ENCODE measurements at places on chromosomes 6 and 20.

GRCh38 chr6:142874676-142875075, 70.3 kb downstream of the HIVEP2 start:
- peak; percentile 36 for ATAC-seq

- ATAC-seq: no peak
Observed at GRCh38 chr6:39037082-39037508, 11.5 kb upstream of the GLP1R start.

GRCh38 chr6:14280766-14281293, 163.3 kb downstream of the CD83 start:
- no peak for ATAC-seq

- ATAC-seq: peak; percentile 79
Observed at GRCh38 chr6:42960243-42961019, at the start of gene GNMT. Gene GNMT, plus strand, starts transcription at chr6:42960754. Its CDS starts 14 bp downstream, at chr6:42960768.

DNA sequence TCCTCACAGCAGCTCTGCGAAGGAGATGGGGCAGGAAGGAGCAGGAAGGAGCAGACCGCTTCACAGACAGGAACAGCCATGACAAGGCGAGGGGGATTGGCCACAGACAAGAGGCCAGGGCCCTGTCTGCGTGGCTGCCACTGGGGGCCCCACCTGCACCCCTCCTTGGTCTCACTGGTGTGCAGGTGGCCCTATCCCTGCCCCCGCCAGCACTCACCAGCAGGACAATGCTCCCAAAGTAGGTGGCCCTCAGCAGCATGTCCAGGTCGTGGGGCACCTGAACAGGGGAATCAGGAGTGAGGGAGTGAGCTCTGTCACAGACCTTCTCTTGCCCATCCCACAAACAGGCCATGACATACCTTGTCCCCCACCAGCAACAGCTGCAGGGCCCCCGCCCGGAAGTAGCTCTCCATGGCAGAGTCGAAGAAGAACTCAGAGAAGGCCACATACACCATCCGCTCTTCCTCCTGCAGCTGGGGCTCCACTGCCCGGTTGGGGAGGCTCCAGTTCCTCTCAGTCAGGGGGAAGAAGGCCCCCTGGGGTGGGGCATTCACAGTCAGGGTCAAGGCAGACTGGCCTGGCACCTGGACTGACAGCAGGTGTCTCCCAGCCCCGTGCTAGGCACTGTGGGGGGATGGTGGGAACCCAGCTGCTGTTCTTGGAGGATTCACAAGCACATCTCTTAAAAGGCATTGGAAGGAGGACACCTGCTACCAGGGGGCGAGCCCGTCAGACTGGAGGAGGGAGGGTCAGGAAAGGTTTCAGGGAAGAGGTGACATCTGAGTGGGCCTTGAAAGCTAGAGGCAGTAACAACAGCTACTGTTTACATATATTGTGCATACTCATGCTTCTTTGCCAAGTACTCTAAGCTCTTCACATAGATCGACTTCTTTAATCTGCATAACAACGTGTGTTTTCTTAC, 7.1 kb downstream of the PLTP start:
- ATAC-seq: no peak

DNA sequence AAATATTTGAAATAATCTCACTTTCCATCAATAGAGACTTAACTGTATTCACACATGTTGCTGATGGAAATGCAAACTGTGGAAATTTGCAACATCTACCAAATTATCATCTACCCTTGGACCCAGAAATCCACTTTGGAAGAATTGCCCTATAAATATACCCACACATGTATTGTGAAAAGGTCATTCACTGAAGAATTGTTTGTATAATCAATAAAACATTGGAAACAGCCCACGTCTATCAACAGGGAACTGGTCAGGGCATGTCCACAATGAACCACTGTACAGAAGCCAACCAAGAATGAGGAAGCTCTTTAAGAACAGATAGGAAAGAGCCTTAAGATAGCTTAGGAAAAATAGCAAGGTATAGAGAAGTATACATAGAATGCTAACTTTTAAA, 36.2 kb downstream of the PXDC1 start:
- no peak for ATAC-seq

DNA sequence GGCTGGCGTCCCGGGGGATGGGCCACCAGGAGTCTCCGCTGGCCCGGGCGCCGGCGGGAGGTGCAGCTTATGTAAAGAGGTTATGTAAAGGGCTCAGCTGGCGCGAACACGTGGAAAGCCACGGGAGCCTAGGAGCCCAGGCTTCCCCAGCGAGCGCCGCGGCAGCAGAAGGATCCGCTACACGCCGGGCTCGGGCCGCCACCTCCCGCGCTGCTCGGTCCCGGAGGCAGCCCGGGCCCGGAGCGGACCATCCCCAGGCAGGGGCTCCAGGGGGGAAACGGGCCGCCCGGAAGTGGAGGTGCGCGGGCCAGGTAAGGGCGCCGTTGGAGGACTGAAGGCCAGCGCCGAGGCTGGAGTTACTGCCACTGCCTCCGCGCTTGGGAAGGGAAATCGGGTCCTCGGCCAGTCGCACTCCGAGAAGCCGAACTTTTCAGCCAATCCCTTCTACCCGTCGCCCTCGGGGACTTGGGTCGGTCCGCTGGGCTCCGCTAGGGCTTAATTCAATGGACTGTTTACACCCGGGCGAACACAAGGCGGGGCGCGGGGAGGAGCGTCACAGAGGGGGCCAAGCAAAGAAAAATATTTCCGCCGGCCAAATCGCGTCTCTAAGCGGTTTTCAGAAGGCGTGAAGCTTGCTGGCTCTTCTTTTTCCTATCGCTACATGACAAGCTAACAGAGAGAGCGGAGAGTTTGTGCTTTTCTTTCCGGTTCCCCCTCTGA, 398 bp downstream of the STK35 start:
- ATAC-seq: peak; percentile 80

DNA sequence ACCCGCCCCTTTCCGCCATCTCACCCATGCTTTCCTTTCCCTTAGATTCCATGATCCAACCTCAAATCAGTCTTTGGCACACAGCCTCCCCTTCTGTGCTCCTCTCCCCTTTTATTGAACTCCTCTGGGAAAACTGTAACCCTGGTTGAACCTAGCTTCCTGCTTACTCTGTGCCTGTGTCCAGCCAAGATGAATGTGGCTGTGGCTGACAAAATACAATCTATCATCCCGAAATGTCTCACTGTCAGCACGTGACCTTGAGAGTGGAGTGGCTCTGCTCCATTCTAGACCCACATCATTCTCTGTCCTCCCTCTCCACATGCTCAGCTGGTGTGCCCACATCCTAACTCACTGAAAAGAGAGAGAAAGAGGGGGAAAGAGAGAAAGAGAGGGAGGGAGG, 11.0 kb downstream of the NCR2 start:
- ATAC-seq: no peak

DNA sequence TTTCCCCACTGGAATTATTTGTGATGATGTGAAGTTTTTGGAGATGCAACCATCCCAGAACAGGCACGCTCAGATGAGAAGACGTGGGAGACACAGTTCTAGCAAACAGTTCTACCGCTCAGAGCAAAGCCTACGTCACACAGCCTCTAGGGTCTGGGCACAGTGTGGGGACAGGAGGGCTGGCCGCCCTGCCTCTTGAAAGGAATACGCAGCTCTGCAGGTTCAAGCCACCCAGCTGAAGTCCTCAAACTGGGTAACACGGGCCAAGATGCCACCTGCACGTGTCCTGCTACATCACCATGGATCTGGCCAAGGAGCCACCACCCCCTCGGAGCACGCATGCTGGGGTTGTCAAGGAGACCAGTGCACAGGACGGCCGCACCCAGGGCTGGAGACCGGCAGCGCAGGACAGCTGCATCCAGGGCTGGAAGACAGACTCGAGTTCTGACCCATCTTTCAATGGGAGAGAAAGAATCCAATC, 75.0 kb downstream of the NOL4L start:
- peak; percentile 4 for ATAC-seq

DNA sequence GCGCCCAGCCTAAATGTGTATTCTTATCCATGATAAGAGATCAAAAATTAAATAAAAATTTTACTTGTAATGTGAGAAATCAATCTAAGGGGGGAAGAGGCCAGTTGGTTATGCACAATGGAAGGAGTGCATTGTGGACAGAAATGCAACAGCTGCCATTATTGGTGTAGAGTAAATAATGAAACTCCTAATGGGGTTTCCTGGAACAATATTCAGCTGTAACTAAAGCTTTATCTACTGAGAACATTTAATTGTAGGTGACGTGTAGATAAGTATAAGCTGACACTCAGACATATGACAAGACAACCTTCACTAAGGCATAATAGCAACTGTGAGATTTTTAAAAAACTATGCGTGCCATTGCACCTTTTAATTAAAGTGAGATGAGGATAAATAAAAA, 71.4 kb downstream of the CEP57L1 start:
- ATAC-seq: no peak

DNA sequence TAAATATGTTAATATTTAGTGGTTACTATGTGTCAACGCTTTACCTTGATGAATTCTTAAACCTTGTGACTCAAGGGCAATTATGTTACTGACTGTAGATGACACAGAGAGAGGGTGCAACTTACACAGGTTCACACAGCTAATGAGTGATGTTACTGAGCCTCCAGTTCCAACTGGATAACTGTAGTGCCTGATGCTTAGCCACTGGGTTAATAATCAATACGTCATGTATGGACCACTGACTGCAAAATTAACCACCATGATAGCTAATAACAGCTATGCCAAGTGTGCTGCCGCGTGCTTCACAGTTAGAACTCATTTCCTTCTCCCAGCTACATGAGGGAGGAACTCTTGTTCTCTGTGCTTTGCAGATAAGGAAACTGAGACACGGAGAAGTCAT, 45.4 kb downstream of the SIRPA start:
- ATAC-seq: no peak

- ATAC-seq: no peak
Observed at GRCh38 chr6:30760549-30760948, 16.2 kb upstream of the IER3 start.

GRCh38 chr6:44233567-44234100, 10.2 kb downstream of the SLC29A1 start:
- ATAC-seq: no peak

- no peak for ATAC-seq
Observed at GRCh38 chr6:149306967-149307366, 10.5 kb upstream of the TAB2 start.

DNA sequence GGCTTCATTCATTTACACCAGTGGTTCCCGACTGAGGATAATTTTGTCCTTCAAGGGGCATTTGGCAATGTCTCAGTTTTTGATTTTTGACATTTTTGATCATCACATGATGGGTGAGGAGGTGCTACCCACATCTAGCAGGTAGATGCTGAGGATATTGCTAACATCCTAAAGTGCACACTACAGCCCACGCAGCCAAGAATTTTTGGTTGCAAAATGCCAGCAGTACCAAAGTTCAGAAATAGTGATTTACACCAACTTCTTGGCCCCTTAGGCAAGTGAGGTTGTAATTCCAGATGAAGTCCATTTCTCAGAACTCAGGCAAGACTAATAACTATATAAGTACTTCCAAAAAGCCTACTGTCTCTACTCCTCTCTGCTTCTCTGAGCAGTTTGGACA, 80.1 kb upstream of the TSHZ2 start:
- ATAC-seq: no peak

DNA sequence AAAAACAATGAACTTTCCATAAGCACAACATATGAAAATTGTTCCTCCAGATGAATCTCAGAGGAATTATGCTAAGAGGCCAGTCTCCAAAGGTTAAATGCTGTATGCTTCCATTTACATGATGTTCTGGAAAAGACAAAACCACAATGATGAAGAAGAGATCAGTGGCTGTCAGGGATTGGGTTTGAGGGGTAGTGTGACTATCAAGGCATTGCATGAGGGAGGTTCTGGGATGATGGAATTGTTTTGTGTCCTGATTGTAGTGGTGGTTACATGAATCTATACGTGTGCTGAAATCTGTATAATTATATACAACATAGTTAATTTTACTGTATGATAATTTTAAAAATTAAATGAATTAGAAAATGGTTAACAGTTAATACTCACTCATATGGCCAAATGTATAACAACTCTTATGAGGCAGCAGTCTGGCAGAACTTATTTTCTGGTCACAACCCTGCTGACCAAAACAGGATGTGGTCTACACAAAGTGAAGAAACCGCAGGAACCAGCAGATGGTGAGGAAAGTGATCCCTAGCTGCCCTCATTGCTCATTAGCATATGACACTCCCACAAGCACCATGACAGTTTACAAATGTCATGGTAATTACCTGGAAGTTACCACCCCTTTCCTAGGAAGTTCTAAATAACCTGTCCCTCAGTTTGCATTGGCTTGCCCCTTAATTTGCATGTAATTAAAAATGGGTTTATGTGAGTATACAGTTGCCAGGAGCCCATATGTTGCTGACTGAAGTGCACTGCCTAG, 31.9 kb downstream of the NSFL1C start:
- ATAC-seq: peak; percentile 85

- no peak for ATAC-seq
Observed at GRCh38 chr6:169738976-169739529, 12.3 kb downstream of the DYNLT2 start.

GRCh38 chr6:166194914-166195859, 27.5 kb upstream of the TBXT start:
- ATAC-seq: no peak

GRCh38 chr6:134809130-134809529, 140.8 kb downstream of the ALDH8A1 start:
- no peak for ATAC-seq

DNA sequence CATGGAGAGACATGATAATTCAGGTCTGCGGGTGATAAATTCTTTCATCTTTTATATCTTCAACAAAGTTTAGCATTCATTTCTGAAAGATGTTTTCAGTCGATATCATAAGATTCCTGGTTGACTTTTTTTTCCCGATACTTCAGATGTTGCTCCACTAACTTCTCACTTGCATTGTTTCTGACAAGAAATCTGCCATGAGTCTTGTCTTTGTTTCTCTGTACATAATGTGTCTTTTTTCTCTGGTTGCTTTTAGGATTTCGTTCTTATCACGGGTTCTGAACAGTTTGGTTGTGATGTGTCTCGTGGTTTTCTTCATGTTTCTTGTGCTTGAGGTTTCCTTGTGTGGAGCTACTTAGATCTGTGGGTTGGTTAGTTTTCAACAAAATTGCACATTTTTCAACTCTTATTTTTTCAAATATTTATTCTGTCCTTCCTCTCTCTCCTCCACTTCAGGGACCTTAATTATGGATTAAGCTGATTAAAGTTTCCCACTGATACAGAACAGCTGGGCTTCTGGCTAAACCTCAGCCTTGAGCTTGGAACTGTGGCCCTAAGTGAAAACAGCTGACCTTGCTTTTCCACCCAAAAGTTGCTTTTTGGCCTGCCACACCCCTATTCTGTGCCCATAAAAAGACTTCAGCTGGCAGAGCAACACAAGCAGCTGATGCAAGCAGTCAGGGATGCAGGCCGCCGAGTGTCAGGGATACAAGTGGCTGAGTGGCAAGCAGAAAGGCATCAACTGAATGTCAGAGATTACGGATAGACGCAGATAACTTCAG, 97.9 kb upstream of the SNX9 start:
- no peak for ATAC-seq

GRCh38 chr6:155717374-155717773, 261.7 kb upstream of the NOX3 start:
- no peak for ATAC-seq

GRCh38 chr6:88174906-88175305, 8.8 kb upstream of the CNR1 start:
- no peak for ATAC-seq

GRCh38 chr20:43185901-43186300, 3.8 kb downstream of the PTPRT start:
- ATAC-seq: no peak

All from activated CD4-positive, CD25-positive, alpha-beta regulatory T cell treated with anti-CD3 and anti-CD28 coated beads, Interleukin-2, amount 50 U/mL, for 24 hours (primary cell).